ENCODE measurements at places on chromosomes 3 and 15.

GRCh38 chr15:86317384-86317740 lies 237.7 kb downstream of the AGBL1 start:
- no peak for DNase-seq

GRCh38 chr3:21393683-21394311 lies 357.2 kb downstream of the ZNF385D start:
- no peak for DNase-seq

DNA sequence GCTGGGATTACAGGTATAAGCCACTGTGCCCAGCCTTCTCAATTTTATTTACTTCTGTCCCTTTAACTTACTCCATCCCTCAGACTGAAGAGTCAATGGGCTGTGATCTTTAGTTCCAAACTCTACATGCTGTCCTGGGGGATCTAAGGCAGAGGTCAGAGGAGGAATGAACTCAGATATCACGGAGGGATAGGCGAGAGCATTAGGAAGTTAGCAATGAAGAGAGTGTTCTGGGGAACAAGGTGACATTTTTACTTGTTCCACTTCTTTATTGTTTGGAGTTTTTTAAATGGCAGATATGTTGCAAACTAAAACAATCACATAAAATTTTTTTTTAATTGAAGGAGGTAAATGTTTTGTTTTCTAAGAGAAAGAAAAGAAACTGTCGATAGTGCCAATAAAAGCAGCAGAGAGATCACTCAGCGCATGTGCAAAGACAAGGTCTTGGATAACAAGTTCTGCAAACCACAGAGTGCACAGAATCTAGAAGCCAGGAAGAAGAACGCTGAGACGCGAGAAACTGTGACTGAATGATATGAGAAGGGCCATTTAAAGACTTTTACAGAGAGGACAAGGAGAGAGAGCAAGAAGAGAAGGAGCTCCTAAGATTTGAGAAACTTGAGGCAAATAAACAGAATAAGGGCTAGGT lies 10.8 kb upstream of the CA12 start:
- no peak for DNase-seq

GRCh38 chr3:142623194-142623593 lies 27.0 kb downstream of the PLS1 start:
- no peak for DNase-seq

GRCh38 chr3:181510500-181510899 lies 201.2 kb upstream of the SOX2 start:
- DNase-seq = no peak

GRCh38 chr3:140953028-140953960 lies 11.7 kb downstream of the SLC25A36 start:
- DNase-seq = no peak

GRCh38 chr3:39166134-39166710 lies 12.8 kb upstream of the CSRNP1 start:
- DNase-seq = no peak

GRCh38 chr3:117052395-117052794 lies 342.8 kb downstream of the TUSC7 start:
- DNase-seq = no peak

- no peak for DNase-seq
Observed at GRCh38 chr15:78358102-78358870, 18.1 kb downstream of the CRABP1 start.

GRCh38 chr3:20564966-20565365 lies 379.0 kb upstream of the SGO1 start:
- no peak for DNase-seq

GRCh38 chr3:153273767-153274435 lies 111.9 kb downstream of the RAP2B start:
- no peak for DNase-seq

GRCh38 chr3:15428539-15428938 lies 1.1 kb downstream of the EAF1 start:
- DNase-seq = no peak

GRCh38 chr3:114556657-114557213 lies 262.9 kb downstream of the TIGIT start:
- DNase-seq = no peak

DNA sequence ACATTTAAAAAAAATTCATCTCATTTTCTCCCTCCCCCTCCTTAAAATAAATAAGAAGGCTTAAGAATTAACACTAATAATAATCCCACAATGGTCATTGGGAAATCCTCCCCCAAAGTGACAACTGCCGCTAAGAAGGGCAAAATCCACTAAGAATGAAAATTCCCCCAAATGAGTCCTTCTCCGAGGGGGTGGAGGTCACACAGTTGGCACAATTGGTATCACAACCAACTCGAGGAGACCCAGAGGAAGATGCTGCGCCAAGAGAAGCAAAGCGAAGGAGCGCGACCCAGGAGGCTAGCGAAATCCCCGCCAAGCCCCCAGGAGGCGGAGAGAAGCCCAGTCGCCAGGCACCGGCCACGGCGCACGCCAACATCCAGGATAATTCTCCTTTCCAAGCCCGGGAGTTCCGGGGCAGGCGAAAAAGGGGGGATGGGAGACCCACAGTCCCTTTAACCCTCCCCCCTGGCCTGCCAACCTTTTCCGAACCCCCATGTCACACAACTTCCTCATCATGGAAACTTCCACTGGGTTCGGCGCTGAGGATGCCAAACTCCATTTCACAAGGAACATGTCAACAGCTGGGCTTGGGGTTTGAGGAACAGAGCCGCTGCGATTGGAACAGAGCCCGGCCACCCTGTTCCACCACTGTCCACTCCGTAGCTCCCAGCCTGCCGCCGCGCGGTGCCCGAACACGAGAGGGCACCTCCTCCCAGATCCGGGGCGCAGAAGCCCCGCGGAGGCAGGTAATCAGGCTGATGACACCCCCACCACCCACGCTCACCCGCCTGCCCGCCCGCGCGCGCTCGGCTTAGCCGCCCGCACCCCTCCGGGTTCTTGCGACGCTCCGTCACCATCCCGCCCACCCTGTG lies 668 bp downstream of the THRB start:
- DNase-seq = no peak

- DNase-seq = peak; percentile 1
Observed at GRCh38 chr3:53890726-53891475, 758 bp downstream of the SELENOK start.

DNA sequence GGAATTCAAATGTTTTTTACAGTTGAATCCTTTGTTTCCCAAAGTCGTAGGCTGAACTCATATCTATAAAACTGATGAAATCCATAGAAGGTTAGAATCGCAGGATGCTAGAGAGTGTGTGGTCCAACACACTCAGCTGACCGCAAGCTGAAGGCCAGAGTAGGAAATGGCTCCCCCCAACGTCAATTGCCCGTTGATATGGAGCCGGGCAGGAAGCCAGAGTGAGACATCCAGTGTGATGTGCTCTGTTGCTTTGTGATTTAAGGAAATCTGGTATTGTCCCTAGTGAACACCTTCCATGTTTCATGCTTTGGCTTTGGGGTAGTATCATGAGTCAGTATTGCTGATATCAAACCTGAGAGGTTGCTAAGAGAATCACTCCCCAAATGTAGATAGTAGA lies 5.8 kb upstream of the MEX3B start:
- DNase-seq = no peak

DNA sequence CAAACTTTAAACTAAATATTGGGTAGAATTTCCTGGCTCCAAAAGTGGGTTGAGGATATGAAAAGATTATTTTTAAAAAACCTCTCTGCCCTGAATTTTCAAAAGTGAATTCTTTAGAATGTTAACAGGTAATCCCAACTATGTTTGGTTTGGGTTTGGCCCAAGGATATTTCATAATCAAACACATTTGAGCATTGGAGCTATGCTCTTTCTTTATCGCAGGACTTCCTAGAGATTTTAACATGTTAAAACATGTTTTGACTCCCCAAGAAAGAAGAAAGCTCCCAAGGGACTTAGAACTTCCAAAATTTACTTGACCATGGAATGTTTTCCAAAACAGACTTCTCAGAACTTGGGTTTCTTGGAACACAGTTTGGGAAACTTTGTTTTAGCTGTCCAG lies 75.6 kb upstream of the SYNPR start:
- DNase-seq = no peak

DNA sequence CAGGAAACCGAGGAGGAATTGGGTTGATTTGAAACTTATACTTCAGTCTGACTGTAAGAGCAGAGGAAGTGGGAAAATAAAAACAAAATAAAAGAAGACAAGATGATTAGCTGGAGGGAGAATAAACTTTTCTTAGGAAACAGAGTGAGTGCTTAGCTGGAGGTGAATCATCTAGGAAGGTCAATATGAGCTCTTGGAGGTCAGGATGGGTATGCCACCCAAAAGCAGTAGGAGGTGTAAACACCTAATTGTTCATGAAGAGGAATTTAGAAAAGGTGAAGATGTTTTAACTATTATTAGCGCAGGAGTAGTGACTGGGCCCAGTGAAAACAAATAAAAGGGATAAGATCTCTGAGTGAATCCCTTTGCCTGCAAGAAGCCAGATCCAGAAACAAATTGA lies 39.9 kb upstream of the ARL14 start:
- DNase-seq = no peak

- DNase-seq = no peak
Observed at GRCh38 chr3:64163755-64164148, 61.5 kb downstream of the PRICKLE2 start.

GRCh38 chr3:196992461-196993065 lies 23.9 kb upstream of the PIGZ start:
- no peak for DNase-seq

DNA sequence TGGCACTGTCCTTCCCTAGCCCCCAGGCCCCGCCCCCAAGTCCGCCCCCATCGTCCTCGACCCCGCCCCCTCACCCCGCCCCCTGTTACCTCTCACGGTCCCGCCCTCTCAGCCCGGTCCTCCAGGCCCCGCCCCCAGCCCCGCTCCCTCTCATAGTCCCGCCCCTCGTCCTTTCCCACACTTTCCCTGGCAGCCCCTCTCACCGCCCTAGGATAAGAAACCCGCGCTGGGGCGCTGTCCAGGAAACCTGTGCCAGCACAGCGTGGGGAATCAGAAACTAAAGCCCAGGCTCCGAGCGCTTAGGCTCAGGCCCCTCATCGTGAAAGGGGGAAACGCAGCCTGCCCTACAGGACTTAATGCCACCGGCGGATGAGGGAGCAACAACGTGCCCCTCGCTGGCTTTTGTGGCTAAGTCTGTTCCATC lies 20.9 kb downstream of the TRPM1 start:
- no peak for DNase-seq

DNA sequence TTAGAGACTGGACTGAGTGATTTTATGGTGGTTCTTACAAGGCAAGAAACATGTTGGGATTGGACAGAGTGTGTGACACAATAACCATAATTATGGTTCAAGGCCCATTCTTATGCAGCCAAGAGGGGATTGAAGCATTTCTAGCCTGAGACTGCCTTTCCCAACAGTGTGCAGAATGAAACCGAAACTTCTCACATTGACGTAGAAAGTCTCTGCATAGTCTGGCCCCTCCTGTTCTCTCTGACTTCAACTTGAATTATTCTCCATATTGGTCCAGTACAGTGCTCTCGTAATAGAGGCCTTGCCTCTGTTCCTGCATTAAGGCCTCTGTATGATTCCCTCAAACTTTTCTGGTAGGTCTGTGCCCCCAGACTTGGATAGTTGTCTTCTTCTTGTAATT lies 138.3 kb downstream of the DIPK2A start:
- DNase-seq = no peak

GRCh38 chr3:14413381-14414071 lies 11.1 kb downstream of the SLC6A6 start:
- DNase-seq = no peak

GRCh38 chr15:58427987-58428386 lies 3.8 kb upstream of the LIPC start:
- no peak for DNase-seq

- no peak for DNase-seq
Observed at GRCh38 chr15:58608711-58609110, 140.8 kb downstream of the ADAM10 start.

DNA sequence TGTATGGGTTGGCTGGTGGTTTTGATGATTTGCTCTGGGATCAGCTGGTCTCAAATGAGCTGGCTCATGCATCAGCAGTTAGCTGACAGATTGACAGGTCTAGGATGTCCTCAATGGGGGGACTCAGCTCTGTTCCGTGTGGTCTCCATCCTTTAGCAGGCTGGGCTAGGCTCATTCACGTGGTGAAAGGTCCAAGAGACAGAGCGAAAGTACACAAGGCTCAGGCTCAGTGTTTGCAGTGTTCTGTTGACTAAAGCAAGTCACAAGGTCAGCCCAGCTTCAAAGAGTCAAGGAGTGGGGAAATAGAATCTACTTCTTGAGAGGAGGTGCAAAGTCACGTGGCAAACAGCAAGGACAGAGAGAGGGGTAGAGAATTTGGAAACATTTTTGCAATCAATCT lies 126.5 kb upstream of the CMC1 start:
- DNase-seq = no peak

DNA sequence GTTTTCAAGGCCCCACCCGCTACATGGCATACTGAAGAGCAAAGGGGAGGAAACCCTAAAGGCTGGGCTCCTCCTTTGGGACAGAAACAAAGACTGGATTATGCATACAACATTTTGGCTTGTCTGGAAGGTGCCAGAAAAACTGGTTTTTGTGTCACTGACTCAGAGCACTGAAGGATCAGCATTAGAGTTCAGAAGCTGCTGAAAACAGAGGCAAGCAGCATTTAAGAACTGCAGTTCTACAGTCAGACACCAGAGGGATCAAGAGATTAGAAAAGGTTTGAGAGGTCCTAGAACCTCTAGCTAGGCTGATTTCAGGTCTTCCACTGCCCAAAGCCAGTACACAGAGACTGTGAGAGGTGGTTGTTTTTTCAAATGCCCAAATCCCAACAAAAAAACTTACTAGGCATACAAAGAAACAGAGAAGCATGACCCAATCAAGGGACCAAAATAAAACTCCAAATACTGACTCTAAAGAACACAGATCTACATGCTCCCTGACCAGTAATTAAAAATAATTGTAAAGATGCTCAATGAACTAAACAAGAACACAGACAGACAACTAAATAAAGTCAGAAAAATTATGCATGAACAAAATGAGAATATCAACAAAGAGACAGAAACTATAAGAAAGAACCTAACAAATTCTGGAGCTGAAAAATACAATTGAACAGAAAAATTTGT lies 91.2 kb downstream of the SENP2 start:
- DNase-seq = no peak

DNA sequence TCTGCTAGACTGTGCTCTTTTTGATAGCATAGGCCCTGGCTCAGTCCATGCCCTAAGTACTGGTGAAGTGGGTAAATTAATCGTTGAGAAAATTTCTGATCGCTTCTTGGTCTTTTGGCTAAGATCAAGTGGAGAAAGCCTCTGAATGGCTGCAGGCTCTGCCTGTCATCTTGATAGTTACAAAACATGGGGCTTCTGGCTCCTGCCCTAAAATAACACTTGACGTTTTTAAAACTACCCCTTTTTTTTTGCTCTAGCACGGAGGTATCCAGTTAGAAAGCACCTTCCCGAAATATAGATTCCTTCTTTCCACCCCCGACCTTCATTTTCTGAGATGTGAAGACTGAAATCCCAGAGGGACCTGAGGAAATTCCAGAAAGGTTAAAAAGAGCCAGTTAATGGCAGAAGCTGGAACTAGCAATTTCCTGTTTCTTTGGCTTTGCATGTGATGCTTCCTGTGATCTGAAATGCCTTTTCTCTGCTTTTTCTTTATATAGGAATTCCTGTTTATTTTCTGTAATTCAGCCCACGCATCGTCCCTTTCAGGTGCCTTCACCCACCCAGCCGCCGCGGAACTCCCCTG lies 799 bp upstream of the C2CD4B start:
- no peak for DNase-seq

GRCh38 chr3:189053322-189053721 lies 118.4 kb upstream of the TPRG1 start:
- no peak for DNase-seq

Data from NCI-H1436 (cell line).